Activated CD4-positive, alpha-beta T cell treated with anti-CD3 and anti-CD28 coated beads for 1 hour (primary cell): ENCODE measurements at places on chromosomes 16 and 17.

GRCh38 chr17:34606763-34607162 is 27.4 kb downstream of the TMEM132E start:
- DNase-seq, result no peak

DNA sequence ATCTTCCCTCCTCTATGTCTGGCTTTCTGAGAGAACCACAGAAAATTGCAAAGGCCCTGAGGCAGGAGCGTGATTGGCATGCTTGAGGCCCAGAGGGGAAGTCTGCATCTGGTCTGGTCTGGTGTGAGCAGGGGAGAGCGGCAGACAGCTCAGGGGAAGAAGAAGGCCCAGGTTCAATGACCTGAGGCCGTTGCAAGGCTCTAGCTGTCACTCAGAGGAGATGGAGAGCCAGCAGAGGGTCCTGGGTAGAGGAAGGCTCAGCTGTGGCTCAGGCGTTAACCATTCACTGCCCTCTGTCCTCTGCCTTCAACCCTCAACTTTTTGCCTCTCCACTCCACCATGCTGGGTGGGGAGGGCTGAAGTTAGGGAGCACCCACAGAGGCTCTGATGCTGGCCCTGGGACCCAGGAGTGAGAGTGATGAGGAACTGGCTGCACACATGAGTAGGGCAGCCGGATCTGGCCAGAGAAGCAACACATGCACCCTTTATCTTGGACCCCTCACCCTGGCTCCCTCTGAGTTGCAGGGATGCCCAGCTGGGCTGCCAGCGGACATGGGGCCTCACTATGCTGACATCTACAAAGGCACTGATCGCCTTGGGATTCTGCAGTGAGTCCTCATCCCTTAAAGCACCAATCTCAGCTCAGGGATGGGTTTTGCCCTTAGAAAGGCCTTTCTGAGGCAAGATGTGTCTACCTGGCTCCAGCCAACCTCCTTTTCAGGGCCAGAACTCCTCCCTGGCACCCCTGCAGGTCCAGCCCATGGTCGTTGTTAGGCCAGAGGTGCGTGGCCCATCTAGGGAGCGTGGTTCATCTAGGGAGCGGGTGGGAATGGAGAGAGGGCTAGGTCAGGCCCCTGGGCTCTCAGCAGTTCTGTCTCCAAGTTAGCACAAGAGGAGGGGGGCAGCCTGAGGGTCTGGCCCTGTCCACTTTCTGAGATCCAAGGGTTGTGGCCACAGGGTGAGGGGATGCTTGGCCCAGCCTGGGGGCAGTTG is 7.7 kb upstream of the KRTAP17-1 start:
- no peak for DNase-seq

DNA sequence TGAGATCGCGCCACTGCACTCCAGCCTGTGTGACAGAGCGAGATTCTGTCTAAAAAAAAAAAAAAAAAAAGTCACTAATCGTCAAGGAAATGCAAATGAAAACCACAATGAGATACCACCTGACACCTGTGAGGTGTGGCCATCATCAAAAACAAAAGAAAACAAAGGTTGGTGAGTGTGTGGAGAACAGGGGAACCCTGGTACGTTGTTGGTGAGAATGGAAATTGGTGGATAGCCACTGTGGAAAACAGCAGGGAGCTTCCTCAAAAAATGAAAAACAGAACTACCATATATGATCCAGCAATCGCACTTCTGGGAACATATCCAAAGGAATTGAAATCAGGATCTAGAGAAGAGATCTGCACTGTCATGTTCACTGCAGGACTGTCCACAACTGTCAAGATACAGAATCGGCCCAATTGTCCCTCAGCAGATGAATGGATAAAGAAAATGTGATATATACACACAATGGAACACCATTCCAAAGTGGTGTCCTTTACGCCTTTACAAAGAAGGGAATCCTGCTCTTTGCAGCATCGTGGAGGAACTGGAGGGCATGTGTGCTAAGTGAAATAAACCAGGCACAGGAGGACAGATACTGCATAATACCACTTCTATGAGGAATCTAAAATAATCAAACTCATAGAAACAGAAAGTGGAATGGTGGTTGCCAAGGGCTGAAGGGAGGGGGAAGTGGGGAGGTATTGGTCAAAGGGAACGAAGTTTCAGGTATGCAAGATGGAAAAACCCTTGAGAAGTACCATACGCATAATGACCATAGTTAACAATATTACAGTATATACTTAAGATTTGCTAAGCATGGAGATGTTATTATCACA is 63.5 kb upstream of the PLCG2 start:
- DNase-seq, result no peak

DNA sequence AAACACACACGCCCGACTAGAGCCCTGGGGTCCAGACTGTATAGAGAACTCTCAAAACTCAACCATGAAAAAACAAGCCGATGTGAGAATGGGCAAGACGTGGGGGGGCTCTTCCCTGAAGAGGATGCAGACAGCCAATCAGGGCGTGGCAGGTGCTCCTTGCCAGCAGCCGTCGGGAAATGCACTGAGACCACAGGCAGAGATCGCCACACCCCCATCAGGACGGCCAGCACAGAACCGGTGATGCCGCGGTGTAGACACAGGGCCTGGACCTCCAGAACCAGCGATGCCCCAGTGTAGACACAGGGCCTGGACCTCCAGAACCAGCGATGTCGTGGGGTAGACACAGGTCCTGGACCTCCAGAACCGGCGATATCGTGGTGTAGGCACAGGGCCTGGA is 169.2 kb downstream of the LAT start:
- DNase-seq, result no peak

GRCh38 chr17:78694805-78695531 is 87.1 kb downstream of the CYTH1 start:
- DNase-seq, result no peak

DNA sequence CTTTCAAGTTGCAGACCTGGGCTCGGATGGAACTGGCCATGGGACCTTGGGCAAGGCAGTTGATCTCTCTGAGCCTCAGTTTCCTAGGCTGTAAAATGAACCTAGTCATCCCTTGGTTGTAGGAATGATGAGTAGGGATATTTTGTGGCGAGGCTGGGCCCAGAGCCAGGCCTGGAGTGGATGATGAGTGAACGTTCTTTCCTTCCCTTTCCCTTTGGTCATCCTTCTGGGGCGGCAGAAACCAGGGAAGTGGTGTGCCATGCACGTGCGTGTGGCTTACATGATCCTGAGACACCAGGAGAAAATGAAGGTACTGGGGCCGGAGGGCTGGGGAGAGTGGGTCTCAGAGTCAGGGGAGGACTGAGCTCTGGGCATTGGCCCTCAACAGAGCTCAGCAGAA is 8.4 kb downstream of the FBRS start:
- DNase-seq, result no peak

GRCh38 chr16:57503366-57503765 is 17.1 kb upstream of the DOK4 start:
- DNase-seq, result no peak

GRCh38 chr17:16817201-16817600 is 127.2 kb downstream of the CCDC144A start:
- DNase-seq, result no peak

DNA sequence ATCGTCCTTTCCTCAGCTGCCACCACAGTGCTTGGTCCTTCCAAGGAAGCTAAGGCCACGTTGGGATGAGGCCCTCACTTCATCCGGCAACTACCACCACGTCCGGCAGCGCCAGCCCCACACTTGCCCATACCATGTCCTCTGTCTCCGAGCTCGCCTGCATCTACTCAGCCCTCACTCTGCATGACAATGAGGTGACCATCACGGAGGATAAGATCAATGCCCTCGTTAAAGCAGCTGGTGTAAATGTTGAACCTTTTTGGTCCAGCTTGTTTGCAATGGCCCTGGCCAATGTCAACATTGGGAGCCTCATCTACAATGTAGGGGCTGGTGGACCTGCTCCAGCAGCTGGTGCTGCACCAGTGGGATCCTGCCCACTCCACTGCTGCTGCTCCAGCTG is 44.9 kb downstream of the TTC19 start:
- no peak for DNase-seq

GRCh38 chr16:54493594-54493993 is 207.0 kb upstream of the IRX3 start:
- no peak for DNase-seq

- no peak for DNase-seq
Measured at GRCh38 chr16:58024486-58025350, 836 bp upstream of the MMP15 start.

GRCh38 chr17:30952638-30953393 is 18.0 kb upstream of the RNF135 start:
- DNase-seq, result no peak

DNA sequence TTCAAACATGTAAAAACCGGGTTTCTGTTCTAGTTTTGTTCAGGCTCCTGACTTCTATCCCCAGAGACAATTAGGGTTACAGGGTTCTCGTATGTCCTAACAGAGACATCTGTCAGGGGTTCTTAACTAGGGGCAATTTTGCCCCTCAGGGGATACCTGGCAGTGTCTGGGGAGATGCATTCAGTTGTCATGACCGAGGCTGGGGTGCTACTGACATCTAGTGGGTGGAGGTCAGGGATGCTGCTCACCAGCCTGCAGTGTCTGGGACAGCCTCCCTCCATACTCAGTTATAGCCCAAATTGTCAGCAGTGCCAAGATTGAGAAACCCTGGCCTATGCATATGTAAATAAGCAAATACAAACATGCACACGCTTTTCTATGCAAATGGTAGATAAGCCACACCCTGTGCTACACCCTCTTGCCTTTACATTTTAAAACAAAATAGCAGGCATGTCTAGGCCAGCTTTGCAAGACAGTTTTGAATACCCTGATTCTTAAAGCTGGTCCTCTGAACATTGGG is 37.4 kb downstream of the CLEC16A start:
- no peak for DNase-seq

DNA sequence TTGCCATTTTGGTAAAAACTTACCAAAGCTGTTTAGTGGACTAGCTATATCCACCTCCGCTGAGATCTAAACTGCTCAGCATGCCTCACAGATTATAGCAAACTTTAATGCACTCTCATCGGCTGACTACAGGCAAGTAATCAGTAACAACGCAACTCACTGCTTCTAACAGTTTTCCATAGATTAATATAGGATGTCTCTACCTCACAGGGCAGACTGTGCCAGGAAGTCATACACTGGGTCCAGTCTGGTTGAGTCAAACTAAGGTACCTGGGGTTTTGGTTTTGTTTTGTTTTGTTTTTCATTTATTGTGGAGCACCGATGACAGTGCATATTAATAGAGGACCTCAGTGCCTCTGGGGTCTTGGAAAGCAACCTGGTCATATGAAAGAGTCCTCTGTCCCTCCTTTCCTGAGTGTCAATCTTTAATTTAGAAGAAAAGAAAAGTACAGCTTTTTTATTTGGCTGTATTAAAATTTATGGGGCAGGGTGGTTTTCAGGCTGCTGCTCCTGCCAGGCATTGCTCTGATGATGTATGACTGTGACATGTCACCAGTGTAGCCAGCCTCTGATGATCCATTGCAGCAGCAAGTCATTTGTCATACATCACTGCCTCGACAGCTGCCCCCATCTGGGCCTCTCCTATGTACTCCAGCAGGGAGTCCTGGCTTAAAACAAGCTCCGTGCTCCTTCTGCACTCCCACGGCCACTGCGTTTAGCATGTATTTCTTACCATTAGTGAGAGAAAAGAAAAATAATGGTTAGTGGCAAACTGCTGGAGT is 854.1 kb downstream of the KCNJ2 start:
- no peak for DNase-seq

DNA sequence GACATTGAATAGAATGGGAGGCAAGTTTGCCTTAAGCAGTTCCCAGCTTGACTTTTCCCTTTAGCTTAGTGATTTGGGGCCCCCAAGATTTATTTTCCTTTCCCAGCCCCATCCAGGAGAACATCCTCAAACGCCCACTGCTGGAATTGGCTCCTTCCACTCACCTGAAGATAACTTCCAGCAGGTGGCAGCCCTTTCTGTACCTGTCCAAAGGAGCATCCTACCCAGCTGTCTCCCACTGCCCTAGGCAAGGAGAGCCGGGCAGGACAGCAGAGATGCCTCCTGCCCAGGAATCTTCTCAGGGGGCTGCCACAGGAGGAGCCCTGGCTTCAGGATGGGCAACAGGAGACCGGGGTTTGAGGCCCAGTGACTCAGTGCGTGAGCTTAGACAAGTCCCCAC is 6.4 kb downstream of the CACNG5 start:
- DNase-seq, result no peak

DNA sequence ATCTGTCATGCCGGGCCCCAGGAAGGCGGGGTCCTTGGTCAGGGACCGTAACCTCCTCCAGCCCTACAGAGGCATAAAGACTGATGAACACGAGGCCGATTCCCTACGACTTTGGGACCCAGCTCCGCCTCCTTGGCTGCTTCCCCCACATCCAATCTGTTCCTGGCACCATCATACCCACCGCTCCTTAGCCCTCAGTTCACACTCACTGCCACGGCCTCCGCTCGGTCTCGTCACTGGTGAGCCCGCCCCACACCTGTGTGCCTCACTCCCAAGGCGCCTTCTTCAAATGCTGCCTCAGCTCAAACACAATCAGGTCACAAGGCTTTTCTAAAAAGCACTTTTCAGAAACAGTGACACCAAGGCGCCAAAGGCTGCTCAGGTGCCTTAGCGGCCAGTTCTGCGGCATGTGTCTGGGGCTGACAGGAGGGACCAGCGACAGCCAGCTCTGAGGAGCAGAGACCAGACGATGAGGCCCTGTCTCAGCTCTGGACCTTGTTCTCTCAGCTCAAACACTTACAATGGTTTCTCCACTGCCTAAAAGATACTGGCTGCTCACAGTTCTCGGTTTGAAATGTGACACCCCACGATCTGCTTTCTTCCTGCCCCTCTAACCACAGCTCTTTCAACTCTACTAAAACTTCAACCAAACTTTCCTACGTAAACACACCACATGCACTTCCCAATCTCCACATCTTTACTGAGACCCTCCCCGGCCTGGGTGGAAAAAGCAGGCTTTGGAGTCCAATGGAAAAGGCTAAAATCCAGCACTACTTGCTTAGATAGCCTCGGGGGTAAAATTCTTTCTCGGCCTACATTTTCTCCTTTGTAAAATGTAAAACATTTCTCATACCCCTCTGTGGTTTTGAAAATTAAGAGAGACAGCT is 33.2 kb downstream of the CYB5D2 start:
- DNase-seq, result peak; percentile 17

- DNase-seq, result no peak
Measured at GRCh38 chr16:86498671-86499439, 11.5 kb upstream of the FOXF1 start.

DNA sequence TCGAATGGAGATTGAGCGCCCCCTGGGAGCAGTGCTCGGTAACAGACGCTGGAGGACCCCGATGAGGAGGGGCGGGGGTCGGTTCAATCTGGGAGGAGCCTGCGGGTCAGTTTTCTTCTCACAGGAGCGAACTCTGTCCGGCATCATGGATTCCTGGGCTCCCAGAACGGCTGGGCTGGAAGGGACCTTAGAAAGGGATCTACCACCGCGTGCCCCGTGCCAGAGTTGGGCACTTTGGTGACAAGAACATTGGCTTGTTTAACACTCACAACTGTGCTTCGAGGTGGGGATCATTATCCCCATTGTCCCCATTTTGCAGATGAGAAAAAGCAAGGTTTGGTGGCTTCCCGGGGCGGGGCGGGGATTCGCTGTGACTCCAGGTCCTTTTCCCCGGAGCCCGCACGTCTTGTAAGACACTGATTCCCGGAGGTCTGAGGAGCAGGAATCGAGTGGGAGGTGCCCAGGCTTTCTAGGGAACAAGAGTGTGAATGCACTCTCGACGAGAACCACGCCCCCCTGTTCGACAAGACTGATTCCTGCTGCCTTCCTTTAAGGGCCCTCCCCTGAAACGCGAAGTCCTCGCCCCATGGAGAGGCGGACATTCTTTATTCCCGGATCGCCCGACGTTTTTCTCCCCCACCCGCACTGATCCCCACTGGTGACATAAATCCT is 1.5 kb upstream of the FBXL19 start:
- DNase-seq, result peak; percentile 77

GRCh38 chr16:85354686-85355514 is 242.6 kb upstream of the CIBAR2 start:
- DNase-seq, result no peak
